ENCODE measurements at places on chromosomes 5 and 9.
A peak's percentile ranks its signal among the peaks of the same experiment; 100 is the strongest.

GRCh38 chr9:115211413-115212124, 93.6 kb upstream of the TNC start:
- no peak for DNase-seq

DNA sequence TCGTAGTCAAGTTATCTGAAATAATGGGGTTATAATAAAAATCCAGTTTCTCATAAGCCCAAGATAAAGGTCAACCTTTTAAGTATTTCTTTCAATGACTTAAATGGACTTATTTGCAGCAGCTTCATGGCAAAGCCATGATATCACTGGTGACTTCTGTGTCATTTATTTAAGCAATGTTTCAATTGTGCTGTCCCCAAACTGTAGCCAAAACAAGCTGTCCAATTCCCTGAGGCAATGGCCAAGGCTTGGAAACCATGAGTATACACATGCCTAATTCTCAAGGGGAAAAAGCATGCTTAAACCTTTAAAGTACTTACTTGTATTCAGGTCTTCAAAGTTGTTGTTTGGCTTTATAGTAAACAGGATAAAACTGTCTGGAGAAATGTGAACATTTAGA, 376.4 kb upstream of the TNC start:
- DNase-seq, result no peak

DNA sequence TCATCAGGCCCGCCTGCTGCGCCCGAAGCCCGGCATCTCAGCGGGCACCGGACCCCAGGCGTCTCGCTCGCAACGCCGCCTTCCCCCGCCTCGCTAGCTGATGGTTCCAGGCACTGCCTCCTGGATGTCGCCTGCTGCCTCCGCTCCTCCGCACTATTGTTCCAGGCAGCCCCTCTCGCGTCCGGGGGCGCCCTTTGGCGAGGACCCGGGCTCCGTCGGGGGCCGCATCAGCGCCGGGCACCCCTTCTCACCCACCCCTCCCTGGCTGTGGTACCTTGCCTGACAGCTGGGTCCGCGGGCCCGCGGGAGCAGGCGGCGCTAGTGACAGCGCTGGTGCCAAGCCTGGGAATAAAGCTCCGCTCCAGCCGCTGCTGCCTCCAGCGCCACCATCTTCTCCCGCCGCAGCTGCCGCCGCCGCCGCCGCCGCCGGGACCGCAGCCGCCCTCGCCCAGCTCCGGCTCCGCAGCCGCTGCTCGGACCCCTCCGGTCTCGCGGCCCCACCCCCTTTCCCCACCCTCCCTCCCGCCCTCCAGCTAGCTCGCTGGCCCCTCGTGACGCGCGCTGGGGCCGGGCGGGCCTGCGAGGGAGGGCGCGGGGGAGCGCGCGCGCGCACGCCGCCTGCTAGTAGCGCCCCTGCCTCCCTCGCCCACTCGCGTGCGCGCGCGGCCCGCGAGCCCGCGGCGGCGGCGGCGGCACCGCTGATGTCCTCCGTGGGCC, at the start of gene APBA1:
TSS of gene APBA1 (minus strand) at position 493 of the 717 bp plus-strand sequence.
- DNase-seq, result peak; percentile 4

- no peak for DNase-seq
Observed at GRCh38 chr5:151808451-151809169, 36.9 kb downstream of the G3BP1 start.

DNA sequence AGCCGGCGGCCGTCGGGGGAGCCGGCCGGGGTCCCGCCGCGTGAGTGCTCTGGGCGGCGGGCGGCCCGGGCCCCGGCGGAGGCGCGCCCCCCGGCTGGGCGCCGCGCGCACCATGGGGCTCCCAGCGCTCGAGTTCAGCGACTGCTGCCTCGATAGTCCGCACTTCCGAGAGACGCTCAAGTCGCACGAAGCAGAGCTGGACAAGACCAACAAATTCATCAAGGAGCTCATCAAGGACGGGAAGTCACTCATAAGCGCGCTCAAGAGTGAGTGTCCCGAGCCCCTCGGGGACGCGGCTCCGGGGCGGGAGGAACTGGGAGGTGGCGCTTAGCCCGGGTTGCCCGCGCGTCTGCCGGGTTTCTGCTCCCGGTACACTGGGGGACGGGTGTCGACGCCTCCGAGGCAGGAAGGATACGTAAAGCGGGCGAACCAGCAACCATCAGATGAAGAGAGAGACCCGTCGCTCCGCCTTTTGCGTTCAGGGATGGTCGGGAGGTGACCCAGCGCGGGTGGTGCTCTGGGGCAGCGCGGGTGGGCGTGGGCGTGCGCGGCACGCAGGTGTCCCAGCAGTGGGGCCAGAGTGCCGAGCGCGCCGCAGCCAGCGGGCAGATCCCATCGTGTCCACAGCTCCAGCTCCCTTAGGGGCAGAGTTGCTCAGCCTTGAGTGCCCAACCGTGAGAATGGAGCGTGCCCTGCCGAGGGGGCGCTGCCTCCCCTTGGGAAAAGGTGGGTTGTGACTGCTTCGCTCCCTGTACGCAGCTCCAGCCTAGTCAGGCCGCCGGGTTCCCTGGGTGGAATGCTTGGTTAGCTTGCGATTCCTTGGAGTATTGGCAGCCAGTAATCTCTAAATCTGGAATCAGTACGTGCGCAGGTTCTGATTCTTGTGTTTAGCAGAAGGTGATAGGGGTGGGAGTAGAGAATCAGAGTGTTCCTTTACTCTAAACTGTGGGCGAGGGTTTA, 753 bp downstream of the ARHGAP26 start:
- peak; percentile 19 for DNase-seq

DNA sequence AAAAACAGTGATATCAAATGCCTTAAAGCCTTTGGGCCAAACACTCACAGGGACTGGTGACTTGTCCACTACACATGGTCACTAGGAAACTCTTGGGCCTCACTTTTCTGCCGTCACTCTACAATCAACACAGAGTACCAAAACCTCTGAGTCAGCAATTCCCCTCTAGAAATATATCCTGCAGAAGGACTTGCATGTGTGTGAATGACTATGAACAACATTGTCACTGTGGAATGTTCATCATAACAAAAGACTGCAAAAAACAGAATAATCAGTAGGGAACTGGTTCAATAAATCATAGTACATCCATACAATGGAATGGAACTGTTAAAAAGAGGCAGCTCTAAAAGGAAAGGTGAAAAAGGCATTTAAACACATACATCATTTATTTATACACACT, 44.1 kb upstream of the SMU1 start:
- no peak for DNase-seq

GRCh38 chr5:109125755-109126429, 283.9 kb downstream of the PJA2 start:
- no peak for DNase-seq

GRCh38 chr5:157217289-157218024, 36.8 kb downstream of the ITK start:
- peak; percentile 43 for DNase-seq

DNA sequence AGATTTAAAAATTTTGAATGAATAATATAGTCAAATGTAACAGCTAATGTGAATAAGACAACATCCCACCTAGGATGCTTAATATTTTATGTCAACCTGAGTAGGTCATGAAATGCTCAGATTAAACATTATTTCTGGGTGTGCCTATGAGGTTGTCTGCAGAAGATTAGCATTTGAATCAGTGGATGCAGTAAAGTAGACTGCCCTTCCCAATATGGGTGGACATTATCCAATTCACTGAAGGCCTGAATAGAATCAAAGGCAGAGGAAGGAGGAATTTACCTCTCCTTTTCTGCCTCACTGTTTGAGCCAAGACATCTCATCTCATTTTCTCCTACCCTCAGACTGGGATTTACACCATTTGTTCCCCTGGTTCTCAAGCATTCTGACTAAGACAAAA, 1582.3 kb downstream of the EFNA5 start:
- DNase-seq, result no peak

Data from stimulated activated CD8-positive, alpha-beta memory T cell treated with anti-CD3 and anti-CD28 coated beads, Interleukin-4, amount 100 ng/mL, for 4 hours (primary cell).